Activated T-cell treated with anti-CD3 and anti-CD28 coated beads for 4 hours (primary cell): ENCODE measurements at places on chromosomes 12 and 14.

- no peak for DNase-seq
Measured at GRCh38 chr14:102205560-102205959, 65.9 kb downstream of the WDR20 start.

DNA sequence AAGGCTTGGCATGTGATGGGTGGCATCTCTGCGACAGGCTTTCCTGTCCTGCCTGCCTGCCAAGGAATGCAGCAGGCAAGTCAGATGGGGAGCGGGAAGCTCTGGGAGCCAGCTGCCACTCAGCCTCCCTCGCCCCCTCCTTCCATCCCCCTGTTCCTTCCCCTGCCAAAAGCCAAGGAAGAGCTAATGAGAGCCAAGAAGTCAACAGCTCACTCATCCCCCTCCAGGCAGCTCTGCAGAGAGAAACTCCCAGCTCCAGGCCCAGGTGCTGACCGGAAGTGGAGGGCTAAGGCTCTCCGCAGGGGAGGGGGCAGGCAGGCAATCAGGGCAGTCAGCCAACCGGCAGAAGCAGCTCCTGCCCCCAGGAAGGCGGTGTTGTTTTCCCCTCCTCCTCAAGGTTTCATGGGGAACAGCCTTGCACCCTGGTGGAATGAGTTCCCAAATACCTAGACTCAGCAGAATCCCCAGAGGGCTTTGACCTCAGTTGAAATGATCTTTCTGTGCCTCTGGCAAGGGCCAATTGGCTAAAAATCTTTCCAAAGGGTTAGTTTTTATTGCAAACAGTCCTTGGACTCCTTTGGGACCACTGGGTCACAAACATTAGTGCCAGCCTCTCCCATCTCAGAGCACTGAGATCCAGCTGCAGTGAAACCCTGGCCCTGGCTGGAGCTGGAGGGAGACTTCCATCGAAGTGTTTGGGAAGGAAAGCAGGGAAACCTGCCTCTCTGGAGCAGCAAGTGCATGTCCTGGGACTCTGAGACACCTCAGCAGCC is 349.1 kb downstream of the DPF3 start:
- no peak for DNase-seq

DNA sequence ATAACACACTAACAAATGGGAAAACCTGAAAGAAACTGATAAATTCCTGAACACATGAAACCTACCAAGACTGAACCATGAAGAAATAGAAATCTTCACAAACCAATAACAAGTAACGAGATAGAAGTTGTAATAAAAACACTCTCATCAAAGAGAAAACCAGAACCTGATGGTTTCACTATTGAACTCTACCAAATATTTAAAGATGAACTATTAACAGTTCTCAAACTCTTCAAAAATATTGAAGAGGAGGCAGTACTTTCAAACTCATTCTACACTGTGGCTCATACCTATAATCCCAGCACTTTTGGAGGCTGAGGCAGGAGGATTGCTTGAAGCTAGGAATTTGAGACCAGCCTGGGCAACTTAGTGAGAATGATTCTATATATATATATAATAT is 48.4 kb upstream of the TMTC2 start:
- no peak for DNase-seq

GRCh38 chr12:10341892-10342509 is 34.3 kb downstream of the KLRD1 start:
- DNase-seq, result no peak

DNA sequence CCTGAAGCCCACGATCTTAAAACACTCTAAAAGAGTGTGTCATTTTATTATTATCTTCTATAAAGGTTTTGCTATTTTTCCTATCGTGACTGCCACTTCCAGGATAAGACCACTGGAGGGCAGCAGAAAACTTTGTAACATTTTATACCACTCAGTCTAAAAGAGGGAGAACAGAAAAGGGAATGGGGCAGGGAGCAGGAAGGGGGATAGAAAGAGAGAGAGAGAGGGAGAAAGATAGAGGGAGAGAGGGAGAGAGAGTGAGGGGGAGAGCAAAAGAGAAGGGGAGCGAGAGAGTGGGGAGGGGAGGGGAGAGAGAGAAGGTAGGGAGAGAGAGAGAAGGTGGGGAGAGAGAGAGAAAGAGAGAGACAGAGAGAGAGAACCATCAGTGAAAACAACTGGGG is 2.0 kb upstream of the ART4 start:
- DNase-seq, result peak; percentile 36

GRCh38 chr12:53777936-53778644 is 26.3 kb upstream of the CISTR start:
- DNase-seq, result no peak

- DNase-seq, result no peak
Measured at GRCh38 chr14:91509878-91510170, 286 bp downstream of the PPP4R3A start.

DNA sequence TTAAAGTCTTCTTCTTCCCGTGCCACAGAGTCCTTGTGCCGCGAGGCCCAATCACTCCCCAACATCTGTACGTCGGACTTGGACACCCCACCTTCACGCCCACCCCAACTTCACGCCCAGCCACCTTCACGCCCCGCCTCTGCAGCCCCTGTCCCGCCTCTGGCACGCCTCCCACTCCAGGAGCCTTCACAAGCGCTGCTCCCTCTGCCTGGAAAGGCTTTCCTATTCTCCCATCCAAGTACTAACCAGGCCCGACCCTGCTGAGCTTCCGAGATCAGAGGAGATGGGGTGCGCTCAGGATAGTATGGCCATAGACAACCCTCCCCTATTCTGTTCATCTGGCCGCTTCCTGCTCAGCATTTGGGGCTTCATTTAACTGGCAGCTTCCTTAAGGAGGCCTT is 17.3 kb upstream of the EIF5 start:
- no peak for DNase-seq

- no peak for DNase-seq
Measured at GRCh38 chr12:109488051-109488665, 10.7 kb downstream of the UBE3B start.

- DNase-seq, result no peak
Measured at GRCh38 chr14:99258876-99259726, 12.9 kb downstream of the BCL11B start.

- no peak for DNase-seq
Measured at GRCh38 chr12:71452006-71452405, 12.4 kb downstream of the LGR5 start.

DNA sequence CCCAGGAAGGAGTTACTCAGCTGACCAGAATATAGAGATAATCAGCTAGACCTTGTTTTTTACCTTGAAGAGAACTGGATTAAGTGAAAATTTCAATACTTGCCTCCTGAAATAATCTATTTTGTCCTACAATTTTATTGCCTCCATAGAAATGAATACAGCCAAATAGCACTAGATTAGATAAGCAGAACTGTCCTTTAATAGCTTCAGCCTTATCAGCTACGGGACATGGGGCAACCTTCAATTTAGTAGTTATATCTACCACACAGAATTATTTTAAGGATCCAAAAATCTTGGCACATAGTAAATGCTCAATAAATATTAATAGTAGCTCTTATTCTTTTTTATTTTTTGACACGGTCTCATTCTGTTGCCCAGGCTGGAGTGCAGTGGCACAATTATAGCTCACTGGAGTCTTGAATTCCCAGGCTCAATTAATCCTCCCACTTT is 67.2 kb upstream of the PLEKHG3 start:
- no peak for DNase-seq

DNA sequence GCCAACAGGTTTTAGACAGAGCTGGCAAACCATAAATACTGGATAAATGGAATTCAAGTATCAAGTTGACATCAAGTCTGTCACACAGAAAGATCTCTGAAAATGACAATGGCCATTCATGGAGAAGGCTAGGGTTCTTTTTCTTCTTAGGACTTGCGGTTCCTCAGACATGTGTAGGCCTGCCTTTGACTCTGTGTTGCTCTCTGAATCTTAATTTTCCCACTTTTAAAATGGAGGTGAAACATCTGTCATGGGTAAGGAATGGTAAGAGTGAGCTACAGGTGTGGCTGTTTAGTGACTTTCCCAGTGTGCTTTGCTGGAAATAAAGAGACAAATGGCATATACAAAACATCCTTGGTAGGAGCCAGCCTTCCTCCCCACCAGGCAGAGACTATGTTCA is 79.2 kb downstream of the PTCSC3 start:
- no peak for DNase-seq

GRCh38 chr14:77657280-77657679 is 40.8 kb upstream of the SPTLC2 start:
- DNase-seq, result no peak

GRCh38 chr12:6113691-6114475 is 10.6 kb downstream of the VWF start:
- DNase-seq, result no peak

GRCh38 chr14:77088219-77088618 is 9.8 kb upstream of the CIPC start:
- no peak for DNase-seq

DNA sequence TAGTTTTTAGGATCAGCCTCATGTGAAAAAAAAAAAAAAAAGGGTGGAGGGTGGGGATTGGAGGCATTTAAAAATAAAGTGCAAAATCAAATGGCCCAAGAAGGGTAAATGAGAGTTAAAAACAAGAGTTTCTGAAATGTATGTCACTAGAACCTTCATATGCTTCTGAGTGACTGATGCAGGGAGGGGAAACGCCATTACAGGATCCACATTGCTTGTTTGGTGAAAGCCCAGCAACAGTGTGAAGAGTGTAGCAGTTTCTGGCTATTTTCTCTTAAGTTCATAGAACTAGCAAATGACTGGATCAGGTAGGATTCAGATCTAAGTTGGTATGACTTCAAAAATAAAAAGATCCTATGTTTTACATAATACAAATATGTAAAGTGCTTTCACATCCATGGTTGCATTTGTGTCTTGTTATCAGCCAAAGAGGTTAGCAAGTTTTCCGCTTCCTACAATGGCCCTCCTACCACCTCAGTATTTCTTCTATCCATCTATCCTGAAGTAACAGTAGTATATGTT is 2.9 kb downstream of the CHPT1 start:
- DNase-seq, result no peak

- no peak for DNase-seq
Measured at GRCh38 chr12:71942703-71943102, 4.1 kb downstream of the TPH2 start.

GRCh38 chr12:69330475-69331473 is 17.4 kb upstream of the LYZ start:
- peak; percentile 28 for DNase-seq

DNA sequence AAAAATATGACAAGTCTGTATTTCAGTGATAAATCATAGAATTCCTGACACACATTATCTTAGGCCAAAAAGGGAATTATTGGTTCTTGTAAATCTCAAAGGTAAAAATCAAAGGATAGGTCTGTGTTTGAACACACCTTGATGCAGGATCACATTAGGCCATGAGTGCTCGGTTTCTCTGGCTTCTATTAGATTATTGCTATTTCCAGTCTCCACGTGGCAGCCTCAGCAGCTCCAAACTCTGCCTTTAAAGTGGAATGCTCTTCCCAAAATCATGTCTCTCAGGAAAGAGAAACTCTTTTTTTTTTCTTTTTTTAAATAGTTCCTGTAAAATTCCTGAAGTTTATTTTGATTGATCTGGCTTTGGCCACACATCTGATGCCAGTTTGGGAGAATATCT is 105.6 kb upstream of the FRMD6 start:
- DNase-seq, result no peak

DNA sequence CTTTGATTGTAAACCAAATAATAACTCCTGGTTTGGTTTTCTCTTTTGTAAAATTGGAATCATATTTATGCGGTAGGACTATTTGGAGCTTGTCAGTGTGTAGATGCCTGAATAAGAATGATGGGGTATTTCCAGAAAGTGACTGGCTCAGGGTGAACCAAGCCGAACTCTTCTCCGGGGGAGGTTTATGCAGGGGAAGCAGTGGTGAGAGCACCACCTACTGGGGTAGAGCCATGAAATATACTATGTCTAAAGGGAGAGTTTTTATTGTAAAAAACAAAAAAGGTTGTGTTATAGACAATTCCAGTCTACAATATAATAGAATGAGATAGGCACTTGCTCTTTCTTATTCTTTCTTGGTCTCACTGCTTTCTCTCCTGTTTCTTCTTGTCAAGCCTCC is 222.9 kb upstream of the SLC16A7 start:
- DNase-seq, result no peak

DNA sequence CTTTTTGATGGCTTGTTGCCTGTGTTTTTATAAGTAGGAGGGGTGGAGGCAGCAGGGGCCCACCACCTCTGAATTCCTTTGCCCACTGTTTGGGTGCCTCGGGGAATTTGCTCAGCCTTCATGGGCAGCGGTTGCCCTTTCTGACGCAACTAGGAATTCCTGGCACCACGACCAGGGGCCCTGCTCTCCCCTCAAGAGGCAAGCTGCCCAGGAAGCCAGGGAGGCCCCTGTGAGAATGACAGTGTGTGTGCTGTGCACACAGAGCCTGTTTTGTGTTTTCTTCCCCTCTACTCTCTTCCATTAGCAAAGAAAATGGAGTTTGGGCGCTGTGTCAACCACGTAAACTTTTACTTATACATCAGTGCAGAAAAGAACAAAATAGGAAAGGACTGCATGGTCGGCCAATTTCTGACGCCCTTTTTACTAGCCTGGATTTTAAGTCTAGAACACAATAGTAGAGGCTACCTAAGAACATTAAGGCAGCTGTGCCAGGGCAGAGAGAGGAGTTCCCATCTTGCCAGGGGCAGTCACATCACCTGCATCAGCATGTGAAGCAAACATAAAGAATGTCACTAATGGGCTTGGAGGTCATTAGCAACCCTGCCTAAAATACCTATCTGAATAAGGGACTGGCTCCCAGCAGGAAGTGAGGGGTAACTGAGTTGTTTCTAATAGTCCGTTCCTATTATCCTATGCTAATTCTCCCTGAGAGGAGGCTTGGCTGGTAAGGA is 17.9 kb upstream of the PTGR2 start:
- DNase-seq, result no peak

- DNase-seq, result no peak
Measured at GRCh38 chr14:42057111-42057510, 450.4 kb downstream of the LRFN5 start.

- DNase-seq, result no peak
Measured at GRCh38 chr12:82040987-82041743, 282.0 kb upstream of the PPFIA2 start.

GRCh38 chr14:69827560-69827959 is 30.5 kb upstream of the SLC10A1 start:
- DNase-seq, result no peak

GRCh38 chr14:101402936-101403660 is 158.2 kb upstream of the DIO3 start:
- DNase-seq, result no peak

- DNase-seq, result no peak
Measured at GRCh38 chr12:52434081-52434733, at the start of gene KRT75. Gene KRT75, minus strand, starts transcription at chr12:52434371. Its CDS starts 67 bp downstream, at chr12:52434304.

GRCh38 chr14:103899833-103900232 is 28.4 kb upstream of the TDRD9 start:
- no peak for DNase-seq

DNA sequence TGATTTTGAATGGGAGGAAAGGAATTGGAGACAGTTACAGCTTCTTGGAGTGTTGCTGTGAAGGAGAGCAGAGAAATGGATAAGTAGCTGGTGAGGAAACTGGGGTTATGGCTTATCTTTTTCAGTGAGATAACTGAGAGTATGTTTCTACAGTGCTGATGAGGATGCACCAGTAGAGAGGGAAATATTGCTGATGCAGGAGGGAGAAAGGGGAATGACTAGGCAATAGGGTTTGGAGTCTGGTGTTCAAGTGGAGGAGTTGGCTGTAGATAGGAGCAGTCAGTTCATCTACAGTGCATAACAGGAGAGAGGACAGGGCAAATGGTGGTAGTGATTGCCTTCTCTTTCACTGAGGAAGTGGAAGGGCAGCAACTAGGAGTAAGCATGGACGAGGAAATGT is 33.0 kb downstream of the SPATS2 start:
- no peak for DNase-seq
